ENCODE measurements at places on chromosomes 6 and 20.

GRCh38 chr6:11368760-11369159, 136.3 kb upstream of the NEDD9 start:
- no peak for DNase-seq

- no peak for DNase-seq
Measured at GRCh38 chr6:114600381-114600780, 257.6 kb upstream of the HS3ST5 start.

- DNase-seq: peak; percentile 67
Measured at GRCh38 chr6:1604158-1605003, 5.3 kb upstream of the FOXC1 start.

- peak; percentile 58 for DNase-seq
Measured at GRCh38 chr6:45677381-45678284, 299.9 kb upstream of the SUPT3H start.

GRCh38 chr20:54573838-54574237, 98.4 kb downstream of the DOK5 start:
- no peak for DNase-seq

DNA sequence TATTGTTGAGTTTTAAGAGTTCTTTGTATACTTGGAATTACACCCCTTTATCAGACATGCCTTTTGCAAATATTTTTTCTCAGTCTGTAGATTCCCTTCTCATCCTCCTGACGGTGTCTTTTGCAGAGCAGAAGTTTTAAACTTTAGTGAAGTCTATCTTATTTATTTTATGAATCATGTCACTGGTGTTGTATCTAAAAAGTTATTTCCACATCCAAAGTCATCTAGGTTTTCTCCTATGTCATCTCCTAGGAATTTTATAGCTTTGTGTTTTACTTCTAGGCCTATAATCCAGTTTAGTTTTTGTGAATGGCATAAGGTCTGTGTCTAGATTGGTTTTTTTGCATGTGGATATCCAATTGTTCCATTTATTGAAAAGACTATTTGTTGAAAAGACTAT, 271.3 kb downstream of the KIF16B start:
- DNase-seq: no peak

DNA sequence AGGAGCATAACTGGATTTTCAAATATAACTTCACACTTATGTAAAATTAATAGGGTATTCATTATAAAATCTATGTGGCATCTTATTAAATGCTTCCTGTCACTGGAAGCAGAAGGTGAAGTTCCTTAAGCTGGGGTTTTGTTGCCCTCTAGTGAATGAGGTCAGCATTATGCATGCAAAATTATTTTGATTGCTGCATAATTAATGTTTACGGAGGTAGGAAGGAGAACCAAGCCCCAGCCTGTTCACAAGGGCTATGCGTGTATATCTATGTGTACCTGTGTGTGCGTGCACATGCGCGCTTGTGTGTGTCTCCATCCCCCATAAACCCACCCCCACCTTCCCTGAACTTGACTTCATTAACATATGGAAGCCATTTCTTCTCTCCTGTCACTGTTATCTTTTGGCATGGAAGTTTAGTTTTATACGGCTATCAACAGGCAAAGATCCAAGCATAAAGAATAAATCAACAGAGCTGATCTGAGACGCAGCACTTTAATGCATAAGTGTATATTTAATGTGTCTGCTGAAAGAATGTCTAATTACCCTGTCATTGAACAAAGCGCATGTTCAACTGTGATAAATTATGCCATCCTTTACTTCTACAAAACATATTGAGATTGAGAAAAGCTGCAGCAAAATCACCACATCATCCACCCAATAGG, 90.2 kb upstream of the CDH4 start:
- no peak for DNase-seq

- no peak for DNase-seq
Measured at GRCh38 chr6:26107935-26108334, 20.7 kb downstream of the HFE start.

DNA sequence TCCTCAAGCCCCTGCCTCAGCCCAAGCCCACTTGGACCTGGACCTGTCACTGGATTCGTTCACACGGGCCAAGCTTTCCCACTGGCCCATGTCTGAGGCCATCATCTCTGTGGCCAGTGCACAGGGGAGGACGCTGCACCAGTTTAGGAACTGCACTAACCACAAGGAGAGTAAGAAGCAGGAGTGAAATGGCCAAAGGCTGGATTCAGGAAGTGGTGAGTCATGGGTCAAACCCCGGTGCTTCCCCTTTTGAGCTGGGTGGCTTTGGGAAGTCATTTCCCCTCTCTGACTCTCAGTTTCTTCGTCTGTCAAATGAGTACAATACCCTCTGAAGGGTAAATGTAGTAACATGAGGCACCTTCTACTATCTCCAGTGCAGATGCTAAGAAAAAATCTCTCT, 87.9 kb downstream of the CD40 start:
- no peak for DNase-seq

GRCh38 chr6:107185391-107185970, 70.2 kb upstream of the BEND3 start:
- DNase-seq: no peak

GRCh38 chr6:48837744-48838143, 625.3 kb downstream of the MMUT start:
- no peak for DNase-seq

DNA sequence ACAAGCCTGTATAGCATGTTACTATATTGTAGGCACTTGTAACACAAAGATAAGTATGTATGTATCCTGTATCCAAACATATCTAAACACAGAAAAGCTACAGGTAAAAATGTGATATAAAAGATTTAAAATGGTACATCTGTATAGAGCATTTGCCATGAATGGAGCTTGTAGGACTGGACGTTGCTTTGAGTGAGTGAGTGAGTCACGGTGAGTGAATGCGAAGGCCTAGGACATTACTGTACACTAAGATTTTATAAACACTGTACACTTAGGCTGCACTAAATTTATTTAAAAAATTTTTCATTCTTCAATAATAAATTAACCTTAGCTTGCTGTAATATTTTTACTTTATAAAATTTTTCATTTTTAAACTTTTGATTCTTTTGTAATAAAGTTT, 136.9 kb downstream of the NKAIN2 start:
- DNase-seq: no peak

GRCh38 chr20:61169874-61170273, 82.2 kb upstream of the CDH4 start:
- DNase-seq: no peak

GRCh38 chr20:41877911-41878310, 259.7 kb upstream of the CHD6 start:
- DNase-seq: no peak

GRCh38 chr6:137866200-137866913, 702 bp upstream of the TNFAIP3 start:
- no peak for DNase-seq

DNA sequence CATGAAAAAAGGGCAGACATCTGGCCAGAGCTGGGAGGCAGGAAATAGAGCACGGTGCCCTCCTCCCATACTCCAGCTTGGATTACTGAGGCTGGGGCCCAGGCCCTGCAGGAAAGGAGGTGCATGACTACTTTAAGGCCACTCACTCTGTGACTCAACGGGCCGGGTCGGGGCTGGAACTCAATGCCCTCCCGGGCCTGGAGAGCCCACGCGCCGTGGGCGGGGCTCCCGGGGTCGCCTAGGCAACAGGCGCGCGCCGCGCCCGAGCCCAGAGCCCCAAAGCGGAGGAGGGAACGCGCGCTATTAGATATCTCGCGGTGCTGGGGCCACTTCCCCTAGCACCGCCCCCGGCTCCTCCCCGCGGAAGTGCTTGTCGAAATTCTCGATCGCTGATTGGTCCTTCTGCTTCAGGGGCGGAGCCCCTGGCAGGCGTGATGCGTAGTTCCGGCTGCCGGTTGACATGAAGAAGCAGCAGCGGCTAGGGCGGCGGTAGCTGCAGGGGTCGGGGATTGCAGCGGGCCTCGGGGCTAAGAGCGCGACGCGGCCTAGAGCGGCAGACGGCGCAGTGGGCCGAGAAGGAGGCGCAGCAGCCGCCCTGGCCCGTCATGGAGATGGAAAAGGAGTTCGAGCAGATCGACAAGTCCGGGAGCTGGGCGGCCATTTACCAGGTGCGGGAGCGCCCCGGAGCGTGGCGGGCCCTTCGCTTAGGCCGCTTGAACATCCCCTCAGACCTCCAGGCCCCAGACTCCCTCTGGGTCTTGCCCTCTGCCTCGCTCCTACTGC, at the start of gene PTPN1:
Gene PTPN1 (plus strand): TSS at position 461 of the 783 bp plus-strand sequence. CDS start 145 bp downstream, at position 606.
- peak; percentile 99 for DNase-seq

DNA sequence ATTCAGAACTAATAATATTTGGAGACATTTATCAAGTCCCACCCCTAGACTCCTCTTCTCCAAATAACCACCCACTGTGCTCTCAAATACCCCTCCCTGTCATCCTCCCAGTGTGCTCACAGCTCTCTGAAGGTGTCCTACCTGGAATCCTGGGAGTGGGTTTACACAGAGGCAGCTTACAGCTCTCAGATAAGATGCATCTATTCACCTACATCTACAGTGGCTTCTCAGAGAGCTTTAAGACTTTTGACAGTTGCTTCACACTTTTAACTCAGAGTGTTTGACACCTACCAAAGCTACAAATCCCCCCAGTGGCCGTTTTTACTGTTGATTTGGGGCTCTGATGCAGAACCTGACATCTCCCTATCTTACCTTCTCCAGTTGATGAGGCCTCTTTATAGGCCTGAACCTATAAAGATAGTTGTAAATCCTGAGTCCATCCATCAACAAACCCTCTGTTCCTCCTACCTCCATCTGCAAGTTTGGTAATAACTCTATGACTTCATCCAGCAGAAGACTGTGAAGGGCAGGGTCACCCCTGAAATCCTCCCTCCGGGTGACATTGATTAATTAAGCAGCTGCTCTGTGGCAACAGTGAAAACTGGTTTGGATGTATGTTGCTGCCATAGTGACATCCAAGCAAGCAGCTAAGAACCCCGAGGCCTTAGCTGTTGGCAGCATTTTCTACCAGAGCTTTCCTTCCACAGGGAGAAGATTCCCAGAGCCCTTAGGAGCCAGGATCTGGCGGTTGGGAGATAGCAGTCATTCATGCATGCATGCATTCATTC, 226.1 kb upstream of the RREB1 start:
- DNase-seq: no peak

DNA sequence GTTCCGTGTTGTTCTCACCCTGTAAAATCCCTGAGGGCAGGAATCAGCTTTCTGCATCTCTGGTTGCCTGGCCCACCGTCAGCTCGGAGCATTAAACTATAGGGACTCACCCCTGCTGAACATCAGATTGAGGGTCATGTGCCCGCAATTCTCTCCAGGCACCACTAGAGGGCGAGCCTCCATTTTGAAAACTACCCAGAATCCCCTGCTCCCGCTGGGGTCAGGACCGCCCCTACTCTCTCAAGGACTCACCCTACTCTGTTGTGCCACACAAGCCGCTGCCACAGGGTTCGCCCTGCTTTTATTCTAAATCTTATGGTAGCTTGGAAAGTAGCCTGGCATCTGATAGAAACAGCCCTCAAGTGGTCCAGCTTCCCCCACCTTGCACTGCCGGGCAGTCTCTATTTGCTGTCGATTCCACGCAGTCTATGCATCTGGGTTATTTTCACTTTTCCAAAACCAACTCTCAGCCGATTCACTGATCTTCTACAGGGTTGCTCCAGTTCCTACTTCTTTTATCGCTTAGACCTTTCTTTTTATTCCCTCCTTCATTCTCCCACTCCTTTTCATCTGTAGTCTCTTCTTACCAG, 244.1 kb upstream of the QKI start:
- peak; percentile 10 for DNase-seq

All from immature natural killer cell (primary cell).